Fibroblast of gingiva (primary cell): ENCODE measurements at places on chromosomes 12 and 14.

- no peak for DNase-seq
These were observed 180.2 kb downstream of the EPS8 start for GRCh38 chr12:15608941-15609340.

- peak; percentile 38 for DNase-seq
These were observed 24.2 kb downstream of the CHST11 start for GRCh38 chr12:104480826-104481440.

DNA sequence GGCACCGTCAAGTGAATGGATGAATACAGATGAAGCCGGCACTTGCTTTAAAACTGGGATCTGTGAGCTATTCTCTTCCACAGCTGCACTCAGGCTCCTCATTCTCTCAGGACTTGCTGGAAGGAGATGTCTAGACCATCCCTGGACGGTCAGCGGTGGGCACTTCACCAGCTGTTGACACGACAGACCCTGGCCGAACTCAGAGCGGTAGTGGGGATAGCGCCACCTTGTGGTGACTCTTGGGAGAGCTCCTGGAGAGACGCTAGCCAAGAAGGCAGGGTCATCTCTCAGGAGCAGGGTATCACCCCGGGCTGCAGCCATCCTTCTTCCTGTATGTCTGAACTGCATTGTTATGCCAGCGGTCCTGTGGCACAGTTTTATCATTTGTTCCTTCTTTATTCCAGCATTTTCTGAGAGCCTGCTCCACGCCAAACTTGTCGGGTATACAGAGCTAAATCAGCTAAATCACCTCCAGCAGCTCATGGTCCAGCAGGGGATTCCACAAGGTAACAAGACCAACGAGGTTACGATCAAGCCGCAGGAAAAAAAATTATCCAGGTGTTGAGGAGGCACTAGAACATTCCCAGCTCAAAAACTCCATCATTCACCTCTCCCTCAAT lies 10.0 kb downstream of the WNT1 start:
- no peak for DNase-seq

- no peak for DNase-seq
These were observed 2.3 kb downstream of the VWF start for GRCh38 chr12:6122201-6122600.

GRCh38 chr14:36716614-36717184 lies 55.0 kb downstream of the PAX9 start:
- no peak for DNase-seq

DNA sequence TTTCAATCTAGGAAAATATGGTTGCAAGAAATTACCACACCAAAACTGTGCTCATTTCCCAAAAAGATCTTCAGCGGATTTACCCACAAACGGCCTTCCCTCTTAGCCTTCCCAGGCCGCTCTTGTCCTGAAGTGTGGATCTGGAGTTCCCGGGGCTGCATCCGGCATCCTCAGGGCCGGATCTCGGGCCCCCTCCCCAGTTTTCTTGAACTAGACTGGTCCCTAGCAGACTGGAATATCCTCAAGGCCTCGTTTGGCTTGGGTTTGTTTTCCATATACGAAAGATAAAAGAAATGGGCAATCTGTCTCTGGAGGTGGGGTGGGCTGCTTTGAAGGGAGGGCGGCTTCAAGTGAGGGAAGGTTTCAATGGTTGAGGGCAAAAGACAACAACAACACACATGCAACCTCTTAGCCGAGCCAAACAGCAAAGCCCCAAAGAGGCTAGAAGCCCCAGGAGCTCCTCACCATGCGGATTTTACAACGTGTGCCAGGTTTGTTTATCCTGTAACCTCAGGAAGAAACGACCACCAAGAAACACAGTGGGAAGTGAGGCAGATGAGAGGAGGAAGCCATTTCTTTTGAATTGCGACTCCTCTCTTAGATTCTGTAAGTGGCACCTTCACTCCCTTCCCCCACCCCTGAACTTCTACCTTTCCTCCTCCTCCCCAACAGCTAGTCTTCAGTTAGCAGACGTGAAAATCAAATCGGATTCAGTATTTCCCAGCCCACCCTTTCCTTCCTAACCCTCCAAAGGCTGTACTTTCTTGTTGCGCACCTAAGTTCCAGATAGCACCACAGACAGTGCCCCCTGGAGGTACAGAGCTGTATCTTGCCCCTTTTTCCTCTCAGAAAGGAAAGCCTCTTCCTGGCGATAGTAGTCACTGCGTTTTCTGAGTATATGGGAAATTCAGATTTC lies 2.6 kb downstream of the MYF6 start:
- DNase-seq, result no peak
